ENCODE measurements at places on chromosomes 6 and 20.

DNA sequence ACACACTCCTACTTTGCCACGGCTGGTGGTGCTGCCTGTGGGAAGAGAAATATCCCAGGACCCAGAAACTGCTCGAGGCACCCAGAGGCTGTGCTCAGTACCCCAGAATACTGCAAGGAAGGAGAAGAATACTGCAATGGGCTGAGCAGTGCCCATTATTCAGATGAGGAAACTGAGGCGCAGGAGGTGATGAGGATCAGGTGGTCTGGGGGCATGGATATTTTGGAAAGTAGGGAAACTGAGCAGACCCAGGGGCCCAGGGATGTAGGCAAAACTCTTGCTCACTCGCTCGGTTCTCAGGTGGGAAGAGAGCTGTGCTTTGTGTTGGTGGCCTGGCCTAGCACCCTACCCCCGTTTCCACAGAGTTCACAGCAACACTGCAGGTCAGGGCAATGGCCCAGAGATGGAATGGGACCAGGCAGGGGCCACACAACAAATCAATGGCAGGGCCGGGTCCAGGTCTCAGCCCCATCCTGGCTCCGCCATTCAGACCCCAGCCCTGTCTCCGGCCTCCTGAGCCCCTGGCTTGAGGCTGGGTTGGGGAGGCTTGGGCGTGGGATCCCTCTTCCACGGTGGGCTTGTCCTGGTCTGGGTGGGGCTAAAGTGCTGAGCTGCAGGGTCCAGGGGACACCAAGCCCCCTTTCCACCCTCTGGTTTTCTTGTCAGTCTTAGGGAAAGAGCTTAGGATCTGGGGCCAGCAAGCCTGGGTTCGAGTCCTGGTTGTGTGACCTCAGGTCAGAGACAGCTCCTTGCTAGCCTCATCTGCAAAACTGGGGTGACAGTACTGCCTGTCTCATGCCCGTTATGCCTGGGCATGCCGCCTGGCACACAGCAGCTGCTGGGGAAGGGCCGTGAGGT is 33.9 kb downstream of the SUN5 start:
- no peak for DNase-seq

- DNase-seq: no peak
These were observed 101.1 kb downstream of the PSMB1 start for GRCh38 chr6:170451762-170452651.

- DNase-seq: no peak
These were observed 9.5 kb upstream of the PARD6B start for GRCh38 chr20:50721881-50722281.

- DNase-seq: no peak
These were observed 18.7 kb downstream of the CCDC170 start for GRCh38 chr6:151512481-151512880.

DNA sequence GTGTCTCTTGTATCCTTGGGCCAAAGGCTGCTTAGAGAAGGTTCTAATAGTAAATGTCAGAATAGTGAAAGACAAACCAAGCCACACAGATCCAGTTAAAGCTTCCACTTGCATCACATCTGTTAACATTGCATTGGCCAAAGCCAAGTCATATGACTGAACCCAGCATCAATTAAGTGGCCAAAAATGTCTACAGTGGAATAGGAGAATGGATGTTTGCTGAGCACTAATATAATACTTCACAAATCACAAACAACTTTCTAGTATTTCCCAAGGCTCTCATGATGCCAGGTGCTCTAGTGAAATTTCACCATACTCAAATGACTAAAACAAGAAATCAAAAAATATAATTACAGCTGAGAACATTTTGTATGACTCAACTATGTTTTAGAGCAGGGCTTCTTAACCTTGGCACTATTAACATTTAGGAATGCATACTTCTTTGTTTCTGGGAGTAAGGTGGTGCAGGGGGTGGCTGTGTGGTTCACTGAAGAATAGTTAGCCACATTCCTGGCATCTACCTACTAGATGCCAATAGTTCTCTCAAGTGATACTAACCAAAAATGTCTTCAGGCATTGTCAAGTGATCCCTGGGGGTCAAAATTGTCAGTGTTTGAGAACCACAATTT is 148.0 kb upstream of the SPTLC3 start:
- no peak for DNase-seq

DNA sequence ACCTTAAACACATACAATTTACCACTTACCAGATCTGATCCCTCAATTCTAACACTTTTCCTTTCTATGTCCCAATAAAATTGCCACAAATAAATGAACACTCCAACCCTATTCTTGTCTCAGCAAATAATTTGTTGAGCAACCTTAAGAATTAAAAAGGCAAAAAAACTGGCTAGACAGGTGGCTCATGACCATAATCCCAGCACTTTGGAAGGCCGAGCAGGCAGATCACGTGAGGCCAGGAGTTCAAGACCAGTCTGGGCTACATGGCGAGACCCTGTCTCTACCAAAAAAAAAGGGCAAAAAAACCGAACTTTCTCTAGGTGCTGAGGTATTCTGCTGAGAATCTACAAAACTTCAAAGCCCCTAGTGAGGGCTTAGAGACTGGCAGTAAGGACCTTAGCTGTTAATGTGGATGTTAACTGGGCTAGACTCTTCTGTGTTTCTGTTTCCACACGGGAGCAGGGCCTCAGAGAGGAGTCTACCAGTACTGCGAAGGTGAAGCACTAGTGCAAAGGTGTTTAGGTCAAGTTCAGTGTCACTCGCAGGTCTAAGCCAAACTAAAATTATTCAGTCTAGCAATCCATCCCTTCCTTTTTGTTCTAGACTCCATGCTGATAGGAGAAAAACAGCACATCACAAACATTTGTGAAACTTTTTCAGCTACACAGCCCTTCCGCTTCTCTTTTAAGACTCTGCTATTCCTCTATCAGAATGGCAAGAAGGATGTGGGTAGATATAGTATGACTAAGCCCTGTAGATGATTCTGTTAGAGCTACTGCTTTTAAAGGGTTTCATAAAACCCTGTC is 2.6 kb downstream of the FASTKD5 start:
- DNase-seq: no peak

DNA sequence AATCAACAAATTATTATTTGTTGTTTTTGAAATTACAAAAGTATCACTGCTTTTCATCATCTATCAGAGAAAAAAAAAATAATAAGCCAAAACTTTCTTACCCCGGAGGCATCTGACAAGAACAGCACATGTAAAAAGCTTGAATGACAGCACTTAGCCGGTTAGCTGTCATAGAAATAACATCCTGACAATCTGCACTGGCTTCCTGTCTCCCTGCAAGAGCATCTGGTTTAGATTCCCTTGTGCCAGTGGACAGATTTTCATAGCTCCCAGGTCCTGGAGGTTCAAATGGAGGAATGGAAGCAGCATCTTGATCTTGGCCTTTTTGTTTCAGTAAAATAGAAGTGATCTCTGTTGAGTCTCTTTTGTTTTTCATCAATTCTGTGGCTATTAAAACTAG is 74.8 kb downstream of the HACE1 start:
- no peak for DNase-seq

DNA sequence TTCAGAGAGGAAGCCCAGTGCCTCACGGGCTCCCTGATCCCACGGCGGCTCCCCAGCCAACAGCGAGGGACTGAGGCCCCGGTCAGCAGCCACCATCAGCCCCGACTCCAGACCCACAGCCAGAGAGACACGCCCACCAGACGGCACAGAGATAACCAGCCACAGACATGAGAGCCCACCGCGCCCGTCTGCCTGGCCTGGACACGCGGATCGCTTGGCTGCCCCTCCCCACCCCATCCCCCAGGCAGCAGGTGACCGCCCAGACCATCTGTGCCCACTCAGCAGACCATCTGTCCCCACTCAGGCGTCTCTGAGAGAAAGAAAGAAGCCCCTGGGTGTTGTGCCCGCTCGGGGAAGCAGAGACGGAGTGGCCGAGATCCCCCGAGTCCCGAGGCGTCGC is 55.5 kb upstream of the CHRNA4 start:
- no peak for DNase-seq

DNA sequence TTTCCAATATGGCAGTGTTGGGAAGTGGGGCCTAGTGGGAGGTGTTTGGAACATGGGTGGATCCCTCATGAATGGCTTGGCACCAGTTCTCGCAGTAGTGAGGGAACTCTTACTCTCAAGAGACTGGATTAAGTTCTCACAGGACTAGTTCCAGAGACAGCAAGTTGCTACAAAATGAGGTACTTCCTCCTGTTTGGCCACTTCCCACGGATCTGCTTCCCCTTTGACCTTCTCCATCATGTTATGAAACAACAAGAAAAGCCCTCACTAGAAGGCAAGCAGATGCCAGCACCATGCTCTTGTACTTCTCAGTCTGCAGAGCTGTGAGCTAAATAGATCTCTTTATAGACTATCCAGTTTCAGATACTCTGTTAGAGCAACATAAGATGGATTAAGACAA is 3.1 kb downstream of the RSPH3 start:
- DNase-seq: no peak

DNA sequence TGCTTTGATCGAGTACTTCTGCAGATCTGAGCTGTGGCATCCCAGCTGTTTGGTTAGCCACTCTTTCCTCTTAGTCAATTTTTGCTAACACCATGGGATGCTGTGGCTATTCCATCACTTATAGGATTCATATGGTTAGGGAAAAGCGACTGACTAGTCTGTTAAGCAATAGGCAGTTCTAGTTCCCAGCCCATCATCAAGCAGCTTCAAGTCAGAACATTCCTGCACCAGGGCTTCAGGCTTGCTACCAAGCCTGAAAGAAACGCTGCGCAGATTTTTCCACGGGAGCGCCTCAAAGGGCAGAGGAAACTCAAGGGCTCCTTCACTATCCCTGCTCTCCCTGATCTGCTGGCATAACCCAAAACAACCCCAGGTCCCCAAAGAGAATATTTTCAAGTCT is 159.8 kb upstream of the SUPT3H start:
- no peak for DNase-seq

Measured in CMK (cell line).